IPS-NIHi11 (cell line): ENCODE measurements at places on chromosomes 2 and 18.

- DNase-seq: no peak
These were observed 22.5 kb upstream of the SIGLEC15 start for GRCh38 chr18:45802814-45803492.

DNA sequence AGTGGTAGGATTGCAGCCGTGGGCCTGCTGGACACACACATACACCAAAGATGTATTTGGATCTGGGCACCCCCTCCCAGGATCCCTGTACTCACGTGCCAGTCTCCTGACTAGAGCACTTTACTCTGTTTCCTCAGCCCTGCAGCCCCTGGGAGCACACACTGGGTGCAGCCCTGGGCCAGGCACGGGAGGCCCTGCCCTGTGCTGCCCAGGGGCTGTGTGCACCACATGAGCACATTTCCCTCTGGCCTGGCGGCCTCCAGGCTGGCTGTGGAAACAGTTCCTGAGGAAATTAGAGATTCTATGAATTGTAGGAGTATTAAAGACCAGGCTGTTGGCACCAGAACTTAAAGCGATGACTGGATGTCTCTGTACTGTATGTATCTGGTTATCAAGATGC lies 45.4 kb downstream of the BCL2L11 start:
- DNase-seq: no peak

- no peak for DNase-seq
These were observed 12.6 kb upstream of the GALM start for GRCh38 chr2:38653380-38653714.

- no peak for DNase-seq
These were observed 43.4 kb downstream of the COLEC12 start for GRCh38 chr18:457140-457519.

GRCh38 chr2:215611609-215612386 lies 175.9 kb upstream of the FN1 start:
- no peak for DNase-seq

GRCh38 chr18:74774486-74774885 lies 176.8 kb downstream of the ZNF407 start:
- DNase-seq: no peak
